Regular cardiac myocyte (primary cell): ENCODE measurements at places on chromosomes 4 and X. TPM values are rescaled to one million over a fixed set of nuclear protein-coding genes. Genes with fewer than 3 reads are reported as not detected.

PRICKLE3 gene
- total RNA-seq, result 5.0 and 6.2 TPM in 2 replicates

S100P gene
- total RNA-seq, result not detected in 2 replicates

SPINK2 gene
- total RNA-seq, result not detected in 2 replicates

AREG gene
- 3.9 and 5.9 TPM in 2 replicates for total RNA-seq

TBC1D8B gene
- 14.6 and 17.2 TPM in 2 replicates for total RNA-seq

RGN gene
- 0.58 and 2.8 TPM in 2 replicates for total RNA-seq

KDR gene
- total RNA-seq, result 8.7 and 33.7 TPM in 2 replicates

LAP3 gene
- total RNA-seq, result 152 and 155 TPM in 2 replicates

TLR1 gene
- total RNA-seq, result 0.96 and 1.4 TPM in 2 replicates

GLOD5 gene
- total RNA-seq, result not detected in 2 replicates

AGTR2 gene
- not detected in 2 replicates for total RNA-seq

UGT2B17 gene
- total RNA-seq, result not detected in 2 replicates

IL2RG gene
- total RNA-seq, result not detected in 2 replicates

MAGEA2 gene
- not detected in 2 replicates for total RNA-seq

UCP1 gene
- not detected in 2 replicates for total RNA-seq

PI4K2B gene
- 27.3 and 46.4 TPM in 2 replicates for total RNA-seq

SNX12 gene
- 62.0 and 62.9 TPM in 2 replicates for total RNA-seq

PRDM8 gene
- total RNA-seq, result 5.4 and 8.8 TPM in 2 replicates

PABPC1L2B gene
- total RNA-seq, result not detected in 2 replicates

GPR34 gene
- total RNA-seq, result not detected in 2 replicates

CDX4 gene
- not detected in 2 replicates for total RNA-seq

MSANTD1 gene
- 0.56 and 0.58 TPM in 2 replicates for total RNA-seq

SUPT20HL2 gene
- not detected in 2 replicates for total RNA-seq

RHOH gene
- not detected in 2 replicates for total RNA-seq

FRAS1 gene
- 0.77 and 5.4 TPM in 2 replicates for total RNA-seq

IQCM gene
- not detected in 2 replicates for total RNA-seq

FREM3 gene
- under 0.01 TPM in 2 replicates for total RNA-seq
